ENCODE measurements at places on chromosomes 2 and 18.

DNA sequence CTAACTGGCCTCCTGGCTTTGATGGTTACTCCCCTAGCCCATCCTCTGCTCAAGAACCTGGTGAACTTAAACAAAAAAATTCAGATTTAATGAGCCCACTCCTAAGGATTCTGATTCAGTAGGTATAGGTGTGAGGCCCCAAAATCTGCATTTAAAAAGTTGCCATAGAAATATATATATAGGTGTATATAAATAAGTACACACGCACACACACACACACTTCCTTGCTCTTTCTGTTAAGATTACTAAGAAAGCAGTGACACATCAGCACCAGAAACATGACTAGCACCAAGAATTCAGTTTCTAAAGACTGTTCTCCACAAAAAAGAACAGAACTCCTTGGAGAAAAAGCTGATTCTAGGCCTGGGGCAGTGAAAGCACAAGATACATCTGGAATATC lies 17.8 kb downstream of the EML6 start:
- no peak for DNase-seq

- DNase-seq: no peak
Observed at GRCh38 chr2:120647487-120647886, 88.2 kb upstream of the GLI2 start.

- DNase-seq: no peak
Observed at GRCh38 chr2:201816657-201817575, 10.6 kb downstream of the CDK15 start.

GRCh38 chr2:12162269-12163247 lies 416.1 kb downstream of the LPIN1 start:
- DNase-seq: no peak

DNA sequence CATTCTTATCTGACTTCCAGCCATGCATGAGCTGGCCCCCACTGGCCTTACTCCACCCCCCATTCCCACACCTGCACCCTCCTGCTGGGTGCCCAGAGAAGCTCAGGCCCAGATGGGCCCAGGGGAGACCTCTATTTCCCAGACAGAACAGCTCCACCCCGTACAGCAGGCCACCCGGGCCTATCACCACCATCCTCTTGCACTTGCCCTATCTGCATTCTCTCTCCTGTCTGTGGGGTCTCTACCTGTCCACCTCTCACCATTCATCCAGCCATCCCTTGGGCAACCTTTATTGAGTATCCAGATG lies 25.3 kb upstream of the TNS1 start:
- no peak for DNase-seq

GRCh38 chr2:106163948-106164545 lies 30.1 kb downstream of the UXS1 start:
- DNase-seq: no peak

DNA sequence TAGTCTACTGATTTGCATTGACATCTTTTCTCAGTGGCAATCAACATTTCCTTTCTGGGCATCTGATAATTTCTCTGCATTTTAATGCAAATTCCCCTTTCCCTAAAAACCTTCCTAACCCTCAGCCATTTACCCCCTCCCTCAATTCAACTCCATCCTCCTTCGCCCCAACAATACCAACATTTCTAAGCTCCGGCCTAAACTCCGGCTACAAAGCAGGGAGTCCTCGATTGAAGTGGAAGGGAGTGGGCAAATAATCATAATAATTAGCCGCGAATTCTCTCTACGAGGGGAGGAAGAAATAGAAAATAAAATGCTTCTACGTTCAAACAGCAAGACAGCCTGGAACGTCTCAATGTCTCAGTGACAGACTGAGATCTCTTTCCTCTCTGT lies 4.6 kb downstream of the BCL11A start:
- no peak for DNase-seq

DNA sequence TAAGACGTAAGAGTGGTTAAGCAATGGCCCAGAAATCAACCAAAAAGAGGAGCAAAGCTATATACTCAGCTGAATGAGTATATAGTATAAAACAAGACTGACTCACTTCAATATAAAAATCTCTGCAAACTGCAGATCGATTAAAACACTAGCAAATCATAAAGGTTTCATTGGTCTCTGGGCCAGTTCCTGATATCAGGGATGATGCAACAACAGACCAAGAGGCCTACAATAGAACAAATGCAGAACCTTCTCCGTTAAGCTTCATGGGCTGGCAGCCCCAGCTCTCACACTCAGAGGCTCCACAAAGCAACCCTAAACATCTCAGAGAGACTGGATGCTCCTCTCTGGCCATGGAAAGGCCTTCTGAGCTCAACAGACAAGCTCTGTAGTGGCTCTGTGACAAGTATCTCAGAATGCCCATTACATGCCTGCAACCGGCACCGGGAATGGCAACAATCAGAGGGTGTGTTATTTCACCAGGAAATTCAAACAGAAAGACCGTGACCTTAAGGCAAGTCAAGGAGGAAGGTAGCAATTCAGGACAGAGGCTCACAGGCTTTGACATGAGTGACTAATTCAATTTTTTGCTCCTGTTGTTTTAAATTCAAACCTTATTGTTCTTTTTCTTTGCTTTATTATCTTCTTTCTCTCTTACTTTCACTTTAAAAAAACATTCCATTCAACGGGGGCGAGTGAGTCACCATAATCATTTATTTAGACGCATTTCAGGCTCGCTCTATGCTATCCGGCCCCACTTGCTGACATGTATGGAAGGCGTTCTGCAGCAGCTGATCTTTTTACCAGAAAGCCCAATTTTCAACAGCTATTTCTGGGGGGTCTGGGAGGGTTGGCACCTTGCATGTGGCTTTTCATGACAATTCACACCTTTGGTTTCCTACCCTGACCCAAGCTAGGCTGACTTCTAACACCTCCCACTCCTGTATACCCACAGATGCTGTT lies 15.1 kb downstream of the CYRIA start:
- DNase-seq: no peak

DNA sequence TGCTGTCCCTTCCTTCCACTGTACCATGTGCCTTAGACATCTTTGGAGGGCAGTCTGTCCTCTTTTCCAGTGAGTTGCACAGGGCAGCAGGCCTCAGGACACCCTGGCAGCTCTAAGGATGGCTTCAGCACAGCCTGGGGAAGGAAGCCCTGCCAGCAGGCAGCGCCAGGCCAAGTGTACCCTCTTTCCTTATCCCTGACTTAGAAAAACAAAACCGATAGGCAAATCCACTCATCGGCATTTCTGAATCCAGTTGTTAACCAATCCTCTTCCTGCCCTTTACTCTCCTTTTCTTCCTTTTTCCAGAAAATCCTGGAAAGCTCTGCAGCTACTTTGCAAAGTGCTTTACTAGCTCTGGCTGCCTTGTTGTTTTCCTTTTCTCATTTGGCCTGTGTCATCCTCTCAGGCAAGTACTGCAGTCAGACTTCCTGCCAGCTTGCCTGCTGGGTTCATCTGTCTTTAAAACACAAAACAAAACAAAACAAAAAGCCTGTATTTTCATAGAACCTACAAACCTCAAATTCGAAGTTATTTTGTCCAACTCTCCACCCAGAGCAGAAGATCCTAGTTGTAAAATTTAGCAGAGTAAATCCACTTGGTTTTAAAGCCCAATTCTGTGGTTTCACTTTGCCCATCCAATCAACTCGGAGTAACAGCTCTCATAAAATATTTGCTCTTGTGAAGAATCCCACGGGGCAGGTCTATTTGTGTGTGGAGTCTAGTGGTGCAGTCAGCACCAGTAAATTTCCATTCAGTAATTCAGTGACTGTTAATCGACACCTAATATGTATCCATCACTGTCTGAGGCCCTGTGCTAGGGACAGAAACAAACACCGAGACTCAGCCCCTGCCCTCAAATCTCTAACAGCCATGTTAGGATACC lies 45.2 kb downstream of the PCBP1 start:
- DNase-seq: peak; percentile 45

DNA sequence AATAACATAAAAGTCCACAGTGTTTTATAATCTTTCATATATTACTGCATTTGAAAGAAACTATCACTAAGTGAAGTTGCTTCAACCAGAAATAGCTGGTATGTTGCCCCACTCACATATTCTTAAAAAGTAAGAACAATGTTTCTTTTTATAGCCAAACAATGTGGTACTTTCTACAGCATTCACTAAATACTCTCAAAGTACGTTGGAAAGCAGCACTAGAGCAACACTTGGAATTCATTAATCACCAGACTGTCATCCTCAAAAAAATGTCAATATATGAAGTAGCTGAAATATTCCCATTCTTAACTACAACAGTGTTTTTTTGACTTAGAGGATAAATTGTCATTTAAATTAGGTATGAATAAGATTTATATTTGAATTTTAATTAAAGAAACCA lies 32.8 kb downstream of the COBLL1 start:
- DNase-seq: no peak

DNA sequence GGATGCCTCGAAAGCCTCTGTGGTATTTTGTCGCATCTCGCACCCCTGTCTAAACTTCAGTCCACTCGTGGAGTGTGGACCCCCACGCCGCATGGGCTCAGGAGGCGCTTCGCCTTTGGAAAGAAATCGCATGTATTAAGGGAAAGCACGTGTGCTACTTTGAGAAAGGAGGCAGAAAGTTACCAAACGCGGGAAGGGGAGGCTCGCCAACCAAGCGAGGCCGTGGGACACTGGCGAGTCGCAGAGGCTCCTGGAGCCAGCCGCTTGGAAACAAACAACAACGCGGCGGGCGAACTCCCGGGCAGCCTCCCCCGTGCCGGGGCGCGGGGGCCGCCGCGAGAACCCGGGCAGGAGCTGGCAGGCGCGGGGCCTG lies 455 bp upstream of the AGAP1 start:
- DNase-seq: no peak

GRCh38 chr2:215415218-215415617 lies 20.6 kb downstream of the FN1 start:
- no peak for DNase-seq

DNA sequence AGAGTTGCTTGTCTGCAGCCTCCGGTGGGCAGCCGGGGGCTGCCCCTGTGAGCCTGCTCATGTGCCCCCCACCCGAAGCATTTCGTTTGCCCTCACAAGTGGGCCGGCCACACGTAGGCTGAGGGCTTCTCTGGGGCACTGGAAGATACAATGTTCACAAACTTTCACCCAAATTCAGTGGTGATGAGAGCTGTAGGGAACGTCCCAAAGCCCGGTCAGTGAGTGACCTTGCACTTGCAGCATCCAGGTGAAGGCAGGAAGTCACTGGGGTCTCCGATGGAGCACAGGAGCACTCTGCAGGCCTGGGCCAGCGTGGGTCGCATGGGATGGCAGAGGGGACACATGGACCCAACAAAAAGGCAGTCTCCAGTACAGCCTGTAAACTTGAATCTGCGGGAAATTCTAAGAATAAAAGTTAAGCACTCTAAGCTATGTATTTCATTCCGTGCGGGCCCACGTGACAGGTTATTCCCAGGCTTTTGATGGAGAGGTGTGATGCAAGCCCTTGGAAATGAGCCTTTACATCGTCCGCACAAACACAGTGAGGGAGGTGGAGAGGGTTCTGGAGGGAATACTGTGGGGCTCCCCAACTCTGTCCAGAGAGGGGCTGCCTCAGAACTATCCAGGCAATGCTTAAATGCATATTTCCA lies 42.5 kb downstream of the CNGA3 start:
- DNase-seq: no peak

- no peak for DNase-seq
Observed at GRCh38 chr2:209661286-209661894, 110.2 kb upstream of the UNC80 start.

- no peak for DNase-seq
Observed at GRCh38 chr18:815353-815752, 3.3 kb upstream of the YES1 start.

DNA sequence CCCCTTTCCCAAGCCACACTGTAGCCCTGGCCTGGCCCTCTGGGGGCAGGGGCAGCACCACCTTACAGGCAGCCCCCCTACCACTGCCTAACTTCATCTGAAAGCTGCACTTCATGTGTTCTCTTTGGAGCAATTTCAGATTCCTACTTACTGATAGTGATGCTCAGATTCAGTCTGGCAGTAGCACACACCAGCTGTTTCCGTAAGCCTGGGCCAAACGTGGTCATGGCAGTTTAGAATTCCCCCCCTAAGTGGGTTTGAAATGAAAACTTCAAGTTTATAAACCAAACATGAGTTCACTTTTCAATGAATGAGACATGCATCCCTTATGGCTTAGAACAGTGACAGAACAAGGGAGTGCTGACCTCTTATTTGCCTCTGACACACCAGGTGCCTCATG lies 29.4 kb downstream of the GDF7 start:
- no peak for DNase-seq

GRCh38 chr2:121242976-121243375 lies 42.0 kb downstream of the TFCP2L1 start:
- no peak for DNase-seq

- DNase-seq: no peak
Observed at GRCh38 chr2:127768775-127769479, 42.0 kb downstream of the WDR33 start.

GRCh38 chr2:137921105-137921880 lies 43.0 kb upstream of the HNMT start:
- no peak for DNase-seq

GRCh38 chr2:108565778-108566375 lies 31.6 kb downstream of the LIMS1 start:
- no peak for DNase-seq

DNA sequence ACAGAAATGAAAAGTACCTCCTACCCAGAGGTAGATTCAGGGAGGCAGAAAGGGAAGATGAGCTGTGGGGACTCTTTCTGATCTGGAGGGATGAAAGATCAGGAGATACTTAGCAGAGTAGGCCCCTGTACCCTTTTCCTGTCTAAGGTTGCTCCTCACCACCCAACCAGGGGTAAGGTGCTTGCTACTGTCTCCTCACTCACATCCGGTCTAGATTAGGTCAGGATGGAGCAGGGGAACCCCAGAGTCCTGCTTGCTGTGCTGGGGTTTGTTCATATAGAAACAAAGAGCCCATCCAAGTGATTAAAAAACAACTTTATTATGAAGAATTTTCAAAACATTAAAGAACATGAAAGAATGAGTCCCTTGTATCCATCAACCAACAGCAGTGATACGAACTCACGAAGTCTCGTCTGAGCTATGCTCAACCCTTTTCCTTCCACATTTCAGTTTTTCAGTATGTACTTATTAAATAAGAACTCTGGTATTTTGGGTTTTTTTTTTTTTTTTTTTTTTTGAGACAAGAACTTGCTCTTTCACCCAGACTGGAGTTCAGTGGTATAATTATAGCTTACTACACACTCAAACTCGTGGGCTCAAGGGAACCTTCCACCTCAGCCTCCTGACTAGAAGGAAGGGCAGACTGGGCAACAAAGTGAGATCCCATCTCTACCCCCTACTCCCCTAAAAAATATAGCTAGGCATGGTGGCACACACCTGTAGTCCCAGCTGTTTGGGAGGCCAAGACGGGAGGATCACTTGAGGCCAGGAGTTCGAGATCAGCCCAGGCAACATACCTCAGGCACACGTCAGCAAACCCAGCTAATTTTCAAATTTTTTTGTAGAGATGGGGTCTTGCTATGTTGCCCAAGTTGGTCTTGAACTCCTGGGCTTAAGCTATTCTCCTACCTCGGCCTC lies 28.5 kb upstream of the MCFD2 start:
- DNase-seq: peak; percentile 81

DNA sequence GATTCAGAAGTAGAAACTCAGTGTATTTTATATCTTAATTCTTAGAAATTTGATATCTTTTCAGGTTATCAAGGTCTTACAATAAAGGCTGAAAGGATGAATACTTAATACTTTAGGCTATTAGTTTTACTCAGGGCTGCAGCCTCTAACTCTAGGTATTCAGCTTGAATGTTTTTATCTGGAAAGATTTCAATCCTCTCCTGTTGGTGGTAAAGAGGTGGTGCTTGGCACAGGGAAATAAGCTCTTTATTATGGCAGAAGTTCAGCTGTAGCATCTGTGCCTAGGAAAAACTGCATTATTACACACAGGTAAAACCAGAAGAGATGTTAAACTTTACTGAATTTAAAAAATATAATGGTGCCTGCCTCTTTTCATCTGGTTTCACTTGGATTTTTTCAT lies 11.1 kb downstream of the ACVR2A start:
- no peak for DNase-seq
